ENCODE measurements at places on chromosomes 7 and 10.

DNA sequence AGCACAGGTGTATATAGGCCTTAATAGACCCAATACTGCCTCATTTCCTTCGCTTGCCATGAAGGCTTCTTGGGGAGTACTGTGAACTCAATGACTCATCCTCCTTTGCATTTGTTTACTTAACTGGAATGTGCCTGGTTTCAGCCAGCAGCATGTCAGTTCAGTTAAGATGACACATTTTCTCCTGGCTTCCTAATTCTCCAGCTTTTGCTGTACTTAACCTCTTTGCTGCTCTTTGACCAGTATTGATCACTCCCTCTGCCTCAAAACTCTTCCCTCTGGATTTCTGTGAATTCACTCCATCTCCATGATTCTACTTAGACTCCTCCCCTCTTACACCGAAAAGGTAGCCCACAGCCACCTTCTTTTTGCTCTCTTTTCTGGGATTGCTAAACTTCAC lies 135.7 kb downstream of the MAGI2 start:
- no peak for DNase-seq

DNA sequence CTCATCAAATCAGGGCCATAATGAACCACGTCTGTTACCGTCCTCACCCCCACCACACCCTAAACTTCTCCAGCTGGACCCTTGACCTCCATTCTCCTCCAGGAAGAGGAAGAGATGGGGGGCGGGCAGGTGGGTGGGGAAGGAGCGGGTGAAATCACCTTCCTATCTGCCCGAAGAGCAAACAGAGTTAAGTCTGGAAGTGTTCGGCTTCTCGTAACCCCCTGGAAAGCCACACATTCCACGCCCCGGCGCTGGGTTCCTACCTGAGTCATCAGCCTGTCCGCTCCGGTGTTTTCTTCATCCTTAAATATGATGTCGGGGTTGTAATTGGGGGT lies 736 bp downstream of the SHH start:
- no peak for DNase-seq

DNA sequence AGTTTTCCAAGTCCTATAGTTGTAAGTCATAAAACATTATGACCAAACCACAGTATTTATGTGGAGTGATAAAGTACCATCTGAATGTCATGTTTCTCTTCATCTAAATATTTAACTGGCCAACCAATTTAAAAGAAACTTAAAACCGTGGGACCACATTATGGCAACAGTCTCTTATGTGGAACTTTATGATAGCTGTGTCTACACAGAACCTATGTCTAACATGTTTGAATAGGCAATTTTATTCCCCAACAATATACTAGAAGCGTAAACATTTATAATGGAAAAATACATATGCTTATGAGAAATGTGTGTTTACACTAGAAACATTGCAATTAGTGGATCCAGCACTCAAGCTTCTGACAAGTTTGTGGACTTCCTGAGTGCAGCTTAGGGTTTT lies 680.7 kb downstream of the REEP3 start:
- DNase-seq: no peak

DNA sequence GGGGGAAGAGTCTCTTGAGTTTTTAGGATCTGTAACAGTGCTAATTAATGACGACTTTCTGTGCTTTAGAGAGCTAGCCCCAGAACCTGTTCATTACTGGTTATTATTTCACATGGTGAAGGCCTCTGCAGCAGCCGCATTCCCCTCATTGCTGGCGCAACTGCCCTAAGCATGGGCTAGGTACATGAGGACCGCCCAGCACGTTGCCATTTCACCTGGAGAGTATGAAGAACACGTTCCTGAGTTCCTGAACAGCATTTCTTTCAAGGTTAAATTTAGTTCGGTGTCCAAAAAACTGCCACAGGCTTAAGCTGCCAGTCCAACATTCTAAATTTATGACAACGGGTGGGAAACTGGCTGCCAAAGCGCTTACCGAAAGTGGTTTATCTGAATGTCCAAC lies 177.0 kb downstream of the DNAH11 start:
- DNase-seq: no peak

- no peak for DNase-seq
Observed at GRCh38 chr7:154899862-154900261, 103.1 kb downstream of the PAXIP1 start.

- DNase-seq: no peak
Observed at GRCh38 chr10:35545878-35546590, 59.1 kb upstream of the GJD4 start.

- no peak for DNase-seq
Observed at GRCh38 chr7:107206706-107207105, 37.9 kb downstream of the HBP1 start.

DNA sequence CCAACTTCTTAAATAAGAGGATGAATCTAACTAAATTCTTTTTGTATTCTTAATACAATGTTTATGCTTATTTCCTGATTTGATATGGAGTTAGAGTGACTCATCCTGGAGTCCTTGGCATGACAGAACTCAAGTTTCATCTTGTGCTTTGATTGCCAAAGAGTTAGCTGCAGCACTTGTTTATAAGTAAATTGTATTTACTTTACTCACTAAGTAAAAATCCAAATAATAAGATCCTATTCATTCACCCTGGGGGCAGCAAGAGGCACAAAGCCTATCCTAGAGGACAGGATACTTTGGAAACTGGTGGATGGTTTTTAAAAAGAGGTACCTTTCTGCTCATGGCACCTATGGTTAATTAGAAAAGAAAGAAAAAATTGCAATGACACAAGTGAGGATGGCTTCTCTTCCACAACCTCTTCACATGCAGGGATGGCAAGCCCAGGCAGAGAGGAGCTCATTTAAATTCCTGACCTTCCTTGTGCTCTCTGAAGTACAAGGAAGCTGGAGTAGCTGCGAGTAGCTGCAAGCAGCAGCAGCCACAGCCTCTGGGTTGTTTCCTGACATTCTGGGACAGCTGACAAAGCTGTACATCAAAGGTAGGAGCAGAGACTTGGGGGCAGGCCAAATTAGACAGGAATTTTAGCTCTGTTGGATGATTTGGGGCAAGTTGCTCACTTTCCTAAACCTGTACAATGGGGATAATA lies 28.5 kb upstream of the CROT start:
- no peak for DNase-seq

- DNase-seq: no peak
Observed at GRCh38 chr7:115135146-115135545, 213.3 kb downstream of the MDFIC start.

DNA sequence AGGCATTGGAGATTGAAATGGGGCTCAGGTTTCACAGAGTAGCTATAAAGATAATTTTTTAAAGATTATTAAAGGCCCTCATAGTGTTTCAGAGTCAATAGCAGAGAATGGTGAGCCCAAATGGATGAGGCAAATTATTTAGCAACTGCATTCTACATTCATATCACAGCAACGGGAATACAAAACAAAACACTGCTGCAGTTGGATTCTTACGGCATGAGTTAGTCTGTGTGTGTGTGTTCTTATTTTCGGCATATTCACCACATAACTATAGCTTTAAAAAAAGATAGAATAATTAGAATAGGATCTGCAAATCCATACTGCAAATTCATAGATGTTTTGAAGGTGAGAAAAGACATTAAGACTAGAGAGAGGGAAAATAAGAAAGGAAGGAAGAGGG lies 66.0 kb downstream of the SUGCT start:
- no peak for DNase-seq

DNA sequence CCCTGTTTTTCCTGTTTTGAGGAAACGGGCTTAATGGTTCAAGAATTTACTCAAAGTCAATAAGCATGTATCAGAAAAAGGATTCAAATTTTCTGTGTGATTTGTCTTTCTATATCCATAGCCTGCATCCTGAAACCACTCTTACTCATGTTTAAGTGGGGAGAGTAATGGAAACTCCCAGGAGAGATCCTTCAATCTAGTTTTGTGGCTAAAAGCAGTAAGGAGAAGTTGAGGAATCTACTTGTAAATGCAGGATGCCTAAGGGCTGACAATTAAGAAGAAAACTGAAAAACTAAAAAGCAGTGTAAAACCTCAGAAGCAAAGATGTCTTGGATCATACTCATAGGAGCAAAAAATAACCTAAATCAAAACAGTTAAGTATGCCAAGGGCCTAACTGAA lies 68.1 kb upstream of the GRID1 start:
- no peak for DNase-seq

- DNase-seq: peak; percentile 87
Observed at GRCh38 chr10:86399879-86400704, 33.5 kb upstream of the GRID1 start.

DNA sequence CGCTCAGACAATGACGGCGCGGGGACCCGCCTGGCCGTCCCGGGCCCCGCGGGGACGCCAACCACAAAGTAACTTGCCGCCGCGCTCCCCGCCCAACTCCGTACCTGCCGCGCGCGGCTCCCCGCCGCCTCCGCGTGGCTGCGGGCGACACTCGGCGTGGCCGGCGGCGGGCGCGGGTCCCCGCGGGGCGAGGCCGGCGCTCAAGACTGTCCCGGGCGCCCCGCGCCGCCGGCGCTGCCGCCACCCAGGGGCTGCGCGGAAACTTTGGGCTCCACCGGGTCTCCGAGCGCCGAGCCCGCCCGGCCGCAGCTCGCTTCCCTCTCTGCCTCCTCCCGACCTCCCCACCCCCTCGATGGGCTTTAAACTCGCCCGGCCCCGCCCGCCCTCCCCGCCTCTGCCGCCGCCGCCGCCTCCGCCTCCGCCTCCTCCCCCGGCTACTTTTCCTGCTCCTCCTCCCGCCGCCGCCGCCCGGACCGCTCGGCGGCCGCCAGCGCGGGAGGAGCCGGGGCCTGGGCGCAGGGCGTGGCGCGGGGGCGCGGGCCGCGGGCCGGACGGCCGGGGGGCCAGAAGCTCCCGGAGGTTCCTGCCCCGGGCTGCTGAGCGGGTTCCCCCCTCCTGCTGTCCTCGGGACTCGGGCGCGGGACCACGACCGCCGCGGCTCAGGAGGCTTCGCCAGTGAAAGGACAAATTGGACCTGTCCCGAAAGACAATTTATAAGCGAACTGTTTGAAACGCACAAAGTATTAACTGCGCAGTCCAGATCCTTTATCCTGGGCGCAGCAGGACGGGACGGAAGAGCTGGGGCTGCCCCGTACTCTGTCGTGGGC lies 10.6 kb upstream of the GRB10 start:
- DNase-seq: peak; percentile 13

GRCh38 chr10:66095610-66096009 lies 830.2 kb upstream of the LRRTM3 start:
- DNase-seq: no peak

DNA sequence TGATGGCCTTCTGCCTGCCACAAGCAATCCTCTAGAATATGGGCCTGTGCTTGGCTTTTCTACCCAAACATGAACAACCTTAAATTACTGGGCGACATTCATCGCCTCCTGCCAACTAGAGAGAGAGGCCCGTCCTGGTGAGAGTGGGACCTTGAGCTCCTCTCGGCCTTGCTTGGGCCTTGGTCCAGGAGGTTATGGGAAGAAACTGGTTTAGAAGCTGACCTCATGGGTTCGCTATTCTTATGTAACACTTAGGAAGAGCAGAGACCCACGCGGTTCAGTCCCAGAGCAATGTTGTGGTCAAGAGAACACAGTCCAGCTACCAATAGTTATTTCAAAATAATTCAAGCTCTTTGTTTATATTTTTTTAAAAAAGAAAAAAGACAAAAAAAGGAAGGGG lies 176.3 kb upstream of the ZNF32 start:
- DNase-seq: no peak

DNA sequence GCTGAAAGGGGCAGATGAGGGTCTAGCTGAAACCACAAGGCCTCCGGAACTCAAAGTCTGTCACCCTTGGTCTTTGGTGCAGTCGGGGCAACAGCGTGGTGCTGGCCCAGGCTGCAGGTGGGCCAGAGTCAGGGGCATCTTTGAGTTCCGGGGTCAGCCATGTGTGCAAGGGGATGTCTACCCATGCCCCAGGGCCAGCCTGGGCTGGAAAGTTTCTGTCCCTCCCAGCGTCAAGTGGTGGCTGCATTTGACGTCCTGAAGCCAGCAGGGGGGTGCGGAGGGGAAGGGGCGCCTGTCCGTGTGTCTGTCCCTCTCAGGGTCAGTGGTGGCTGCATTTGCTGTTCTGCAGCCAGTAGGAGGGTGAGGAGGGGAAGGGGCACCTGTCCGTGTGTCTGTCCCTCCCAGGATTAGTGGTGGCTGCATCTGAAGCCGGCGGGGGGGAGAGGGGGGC lies 638 bp downstream of the BRAT1 start:
- no peak for DNase-seq

- no peak for DNase-seq
Observed at GRCh38 chr10:98384531-98385133, 30.4 kb downstream of the PYROXD2 start.

DNA sequence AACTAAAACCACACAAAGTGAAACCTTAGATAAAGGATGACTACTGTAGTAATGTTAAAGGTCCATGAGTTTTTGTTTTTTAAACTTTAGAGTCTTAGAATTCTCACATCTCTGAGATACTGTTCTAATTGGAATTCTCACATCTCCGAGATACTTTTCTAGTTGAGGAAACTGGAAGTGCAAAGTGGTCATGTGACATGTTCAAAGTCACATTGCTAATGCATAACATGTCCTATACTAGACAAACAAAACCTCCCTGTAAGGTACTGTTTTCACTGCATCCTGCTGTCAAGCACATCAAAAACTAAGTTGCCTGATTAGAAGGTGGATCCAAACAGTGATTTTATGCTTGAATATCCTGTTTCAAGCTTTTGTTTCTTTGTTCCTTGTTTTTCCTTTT lies 13.9 kb downstream of the TAX1BP1 start:
- no peak for DNase-seq

DNA sequence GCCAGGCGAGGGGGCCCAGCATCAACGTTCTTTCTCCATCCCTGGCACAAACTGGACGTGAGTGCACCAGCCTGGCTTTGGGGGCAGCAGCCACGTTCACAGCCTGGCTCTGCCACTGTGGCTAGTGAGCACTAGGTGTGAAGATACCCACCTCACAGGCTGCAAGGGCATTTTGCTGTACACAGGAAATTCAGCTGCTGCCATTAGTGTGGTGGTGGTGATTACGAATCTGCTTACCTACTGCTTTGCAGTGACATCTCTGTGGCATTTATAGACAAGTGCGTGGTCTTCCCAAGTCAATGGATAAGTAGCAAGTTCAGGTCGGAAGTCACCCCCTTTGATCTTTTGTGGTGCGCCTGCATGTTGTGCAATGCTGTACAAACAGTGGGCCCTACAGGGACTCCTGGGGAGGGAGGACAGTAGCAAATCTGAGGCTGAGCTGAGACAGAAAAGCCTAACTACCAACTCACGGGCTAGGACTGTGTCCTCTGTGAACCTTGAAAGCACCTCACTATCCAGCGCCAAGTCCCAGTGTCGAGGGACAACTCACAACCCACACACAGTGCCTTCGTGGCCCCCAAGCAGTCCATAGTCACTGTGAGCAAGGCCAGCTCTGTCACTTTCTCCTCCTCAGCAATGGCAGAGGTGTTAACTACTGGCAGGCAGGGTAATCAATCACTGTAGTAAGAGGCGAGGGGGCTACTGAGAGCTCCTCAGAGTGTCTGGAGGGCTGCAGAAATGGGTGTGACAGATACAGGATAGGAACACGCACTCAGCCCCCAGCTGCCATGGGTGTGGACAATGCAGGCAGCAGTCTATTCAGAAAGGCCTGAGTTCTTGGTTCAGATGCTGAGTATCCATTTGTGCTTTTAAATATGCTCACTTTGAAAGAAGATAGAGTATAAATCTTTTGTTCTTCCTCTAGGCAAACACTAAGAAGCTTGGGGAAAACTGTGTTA lies 17.0 kb upstream of the MMP21 start:
- no peak for DNase-seq

Data from activated T-helper 1 cell treated with Interleukin-2 at 50 U/mL for 16 hours (primary cell).